ENCODE measurements at places on chromosomes 13 and 19.

DNA sequence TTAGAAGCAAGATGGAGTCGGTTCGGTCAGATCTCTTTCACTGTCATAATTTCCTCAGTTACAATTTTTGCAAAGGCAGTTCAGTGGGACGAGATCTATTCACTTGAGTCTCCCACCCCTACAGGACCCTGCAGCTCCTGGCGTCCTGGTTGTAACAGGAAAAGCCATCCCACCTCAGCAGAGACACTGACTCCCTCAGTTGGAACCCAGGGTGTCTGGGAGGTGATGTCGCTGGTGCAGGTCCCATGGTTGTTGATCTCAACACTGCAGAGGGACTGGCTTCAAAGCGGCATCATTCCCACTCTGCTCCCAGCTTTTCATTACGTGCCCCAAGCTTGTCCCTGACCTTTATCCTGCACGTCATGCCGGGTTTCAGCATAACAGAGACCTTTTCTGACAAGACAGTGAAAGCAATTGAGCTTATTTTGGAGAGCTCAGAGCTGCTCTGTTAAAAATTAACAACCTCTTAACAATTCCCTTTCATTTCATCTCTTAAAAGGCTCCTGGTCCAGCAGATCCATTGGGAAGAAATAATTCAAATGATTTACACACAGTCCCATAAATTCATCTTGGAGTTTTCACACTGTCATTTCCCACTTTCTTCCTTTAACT, 17.6 kb upstream of the COG3 start:
- no peak for ATAC-seq

DNA sequence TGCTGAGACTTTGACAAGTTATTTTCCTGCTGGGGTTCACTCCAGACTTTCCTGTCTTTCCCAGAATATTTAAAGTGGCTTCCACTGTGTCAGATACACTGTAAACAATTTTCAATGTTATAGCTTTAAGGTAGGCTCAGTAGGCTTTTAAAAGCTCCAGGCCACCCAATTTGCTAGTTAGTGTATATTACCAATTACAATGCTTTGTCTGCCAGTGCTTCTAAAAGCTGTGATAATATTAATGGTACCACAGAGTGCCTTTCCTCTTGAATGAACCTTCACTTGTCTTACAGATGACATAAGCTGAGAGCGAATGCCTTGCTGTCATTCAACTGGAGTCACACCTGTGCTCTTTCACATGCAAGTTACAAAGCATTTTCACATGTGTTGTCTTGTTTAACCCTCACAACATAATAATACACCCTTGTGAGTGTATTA, 239.7 kb upstream of the HTR2A start:
- ATAC-seq, result no peak

GRCh38 chr19:7847664-7848063, 17.6 kb downstream of the EVI5L start:
- no peak for ATAC-seq

GRCh38 chr19:10898633-10899032, 27.3 kb downstream of the CARM1 start:
- ATAC-seq, result no peak

DNA sequence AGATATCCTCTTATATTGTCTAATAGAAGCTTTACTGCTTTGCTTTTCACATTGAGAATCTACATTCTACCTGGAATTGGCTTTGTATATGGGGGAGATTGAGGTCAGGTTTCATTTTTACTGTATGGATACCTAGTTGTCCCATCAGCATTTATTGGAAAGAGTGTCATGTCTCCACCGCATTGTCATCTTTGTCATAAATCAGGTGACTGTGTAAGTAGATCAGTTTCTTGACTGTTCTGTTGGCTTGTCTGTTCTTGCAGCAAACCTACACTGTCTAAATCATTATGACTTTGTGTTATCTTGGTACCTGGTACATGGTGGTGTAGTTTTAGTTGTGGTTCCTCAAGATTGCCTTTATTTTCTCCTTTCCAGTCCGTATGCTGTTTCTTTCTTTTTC, 5.8 kb downstream of the URI1 start:
- peak; percentile 72 for ATAC-seq

DNA sequence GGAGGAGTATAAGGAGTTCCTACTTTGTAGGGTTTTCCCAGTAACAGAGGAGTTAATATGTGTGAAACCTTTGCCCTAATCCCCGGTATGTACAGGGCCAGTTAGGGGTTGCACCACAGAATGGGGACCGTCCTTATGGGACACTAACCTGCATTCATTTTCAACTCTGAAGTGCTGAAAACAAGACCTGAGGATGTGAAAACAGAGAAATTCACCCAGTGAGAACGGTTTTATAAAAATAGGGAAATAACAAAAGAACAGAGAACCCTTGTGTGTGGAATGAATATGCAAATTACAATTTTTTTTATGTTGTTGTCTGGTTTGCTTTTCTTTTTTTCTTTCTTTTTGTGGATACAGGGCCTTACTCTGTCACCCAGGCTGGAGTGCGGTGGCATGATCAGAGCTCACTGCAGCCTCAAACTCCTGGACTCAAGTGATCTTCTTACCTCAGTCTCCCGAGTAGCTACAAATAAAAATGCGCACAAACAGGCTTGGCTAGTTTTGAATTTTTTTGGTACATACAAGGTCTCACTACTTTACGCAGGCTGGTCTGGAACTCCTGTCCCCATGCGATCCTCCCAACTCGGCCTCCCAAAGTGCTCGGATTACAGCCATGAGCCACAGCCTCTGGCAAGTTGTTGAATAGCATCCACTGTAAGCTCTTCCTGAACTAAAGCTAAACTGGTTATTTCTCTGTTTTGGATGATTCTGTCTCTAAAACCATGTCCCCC, 10.6 kb downstream of the CLC start:
- ATAC-seq, result no peak

DNA sequence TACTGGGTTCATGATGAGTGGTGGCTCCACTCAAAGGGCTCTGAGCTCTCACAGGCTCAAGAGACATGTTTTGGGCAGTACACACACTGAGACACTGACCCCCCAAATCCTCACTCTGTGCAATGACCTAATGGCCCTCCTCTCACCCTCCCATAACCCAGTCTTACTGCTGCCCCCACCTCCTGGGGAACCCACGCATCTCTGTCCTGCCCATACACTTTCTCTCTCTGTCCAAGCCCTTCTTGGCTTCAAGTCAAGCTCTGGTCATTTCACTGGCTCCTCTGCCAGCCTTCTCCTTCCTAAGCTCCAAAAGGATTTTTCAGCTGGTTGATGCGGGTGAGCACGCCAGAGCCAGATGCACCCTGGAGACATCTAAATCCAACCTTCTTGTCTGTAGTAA, 187.9 kb upstream of the TSHZ3 start:
- ATAC-seq, result no peak

DNA sequence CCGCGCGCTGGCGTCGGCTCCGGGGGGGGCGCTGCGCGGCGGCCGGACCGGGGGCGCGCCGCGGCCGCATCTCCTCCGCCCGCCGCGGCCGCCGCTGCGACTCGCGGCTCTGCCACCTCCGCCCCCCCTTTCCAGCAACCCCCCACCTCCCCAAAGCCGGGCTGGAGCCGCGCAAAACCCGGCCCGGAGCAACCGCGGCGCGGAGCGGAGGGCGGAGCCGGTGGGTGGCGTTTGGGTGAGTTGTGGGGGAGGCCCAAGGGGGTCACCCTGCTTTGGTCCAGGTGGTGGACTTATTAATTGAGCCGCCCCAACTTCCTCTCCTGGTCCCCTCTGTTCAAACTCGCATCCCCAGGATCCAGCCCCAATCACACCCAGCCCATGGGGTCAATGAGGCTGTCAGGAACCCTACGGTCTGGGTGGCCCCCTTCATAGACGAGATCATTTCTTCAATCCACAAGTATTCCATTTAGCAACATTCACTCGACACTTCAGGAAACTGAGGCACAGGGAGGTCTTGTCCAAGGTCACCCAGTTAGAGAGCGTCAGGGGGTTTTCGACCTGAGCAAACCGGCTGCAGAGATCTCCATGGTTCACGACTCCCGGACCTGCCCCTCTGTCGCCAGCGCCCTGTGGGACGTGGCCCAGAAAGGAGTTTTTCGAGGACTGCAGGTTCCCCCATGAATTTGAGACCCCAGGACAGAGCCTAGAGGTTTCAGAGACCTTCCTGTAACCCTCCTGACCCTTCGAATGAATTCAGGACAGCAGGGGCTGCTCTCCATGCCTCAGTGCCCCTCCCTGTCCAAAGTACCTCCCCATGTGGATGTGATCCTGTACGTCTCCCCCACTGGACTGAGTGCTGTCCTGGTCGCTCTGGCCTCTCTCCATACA, 22.4 kb upstream of the SEMA6B start:
- peak; percentile 17 for ATAC-seq

GRCh38 chr13:99895444-99896368, 75.9 kb downstream of the ZIC5 start:
- ATAC-seq, result peak; percentile 8

DNA sequence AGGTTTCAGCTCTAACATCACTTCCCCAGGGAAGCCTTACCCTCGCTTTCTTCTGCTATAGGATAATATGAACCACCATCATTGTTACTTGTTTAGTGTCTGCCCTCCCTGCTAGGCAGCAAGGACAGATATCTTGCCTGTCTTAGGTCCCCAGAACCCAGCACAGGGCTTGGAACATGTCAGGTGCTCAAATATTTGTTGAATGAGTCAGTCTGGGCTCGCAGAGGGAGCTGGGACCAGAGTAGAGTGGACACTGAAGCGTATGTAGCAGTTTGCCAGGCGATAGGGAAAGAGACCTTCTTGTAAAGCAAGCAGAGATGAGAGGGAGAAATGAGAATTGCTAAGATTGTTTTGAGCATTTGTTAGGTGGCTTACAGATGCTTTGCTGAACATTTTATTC, 11.7 kb downstream of the BCKDHA start:
- no peak for ATAC-seq

DNA sequence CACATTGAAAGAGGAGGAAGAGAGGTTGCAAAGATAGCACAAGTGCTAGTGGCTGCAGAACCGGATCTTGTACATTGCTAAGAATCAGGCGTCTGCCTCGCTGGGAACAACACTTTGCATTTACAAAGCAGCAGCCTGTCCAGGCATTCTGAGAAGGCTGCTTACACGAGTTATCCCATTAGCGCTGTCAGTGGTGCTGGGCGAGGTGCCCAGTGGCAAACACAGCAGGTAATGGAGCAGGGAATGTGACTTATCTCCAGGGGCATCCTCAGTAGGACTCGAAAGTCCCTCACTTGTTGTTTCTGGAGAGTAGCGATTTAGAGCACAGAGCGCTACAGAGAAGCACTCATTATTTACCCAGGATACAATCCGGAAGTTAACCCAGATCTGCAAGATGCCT, 209.6 kb downstream of the OLFM4 start:
- ATAC-seq, result no peak

DNA sequence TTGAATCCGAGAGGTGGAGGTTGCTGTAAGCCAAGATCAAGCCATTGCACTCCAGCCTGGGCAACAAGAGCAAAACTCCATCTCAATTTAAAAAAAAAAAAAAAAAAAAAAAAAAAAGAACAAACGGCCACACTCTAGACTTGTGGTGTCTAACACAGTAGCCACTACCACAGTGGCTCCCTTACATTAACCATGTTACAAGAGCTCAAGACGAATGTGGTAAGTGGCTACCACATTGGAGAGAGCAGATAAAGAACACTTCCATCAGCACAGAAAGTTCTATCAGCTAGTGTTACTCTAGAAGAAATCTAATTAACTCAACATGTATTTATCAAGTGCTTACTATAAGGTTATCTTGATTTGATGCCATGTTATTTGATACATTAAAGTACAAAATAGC, 11.5 kb downstream of the XPO4 start:
- ATAC-seq, result no peak

GRCh38 chr19:42494321-42494720, 34.0 kb downstream of the CEACAM1 start:
- no peak for ATAC-seq

DNA sequence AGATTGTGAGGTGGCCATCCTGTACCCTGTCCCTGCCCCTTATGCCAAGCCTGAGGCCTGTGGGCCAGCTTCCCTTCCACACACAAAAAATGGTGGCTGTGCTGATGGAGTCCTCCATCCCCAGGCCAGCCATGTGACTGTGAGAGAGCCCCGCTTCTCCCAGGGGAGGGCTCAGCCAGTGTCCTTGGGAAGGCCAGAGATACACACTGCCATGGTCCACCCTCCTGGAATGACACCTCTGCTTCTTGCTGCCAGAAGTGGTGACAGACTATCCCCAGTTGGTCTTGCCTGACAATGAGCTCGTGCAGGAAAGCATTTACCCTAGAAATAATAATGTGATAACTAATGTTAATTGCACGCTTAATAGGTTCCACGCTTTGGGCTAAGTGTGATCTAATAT, 38.0 kb downstream of the FAM124A start:
- ATAC-seq, result no peak

DNA sequence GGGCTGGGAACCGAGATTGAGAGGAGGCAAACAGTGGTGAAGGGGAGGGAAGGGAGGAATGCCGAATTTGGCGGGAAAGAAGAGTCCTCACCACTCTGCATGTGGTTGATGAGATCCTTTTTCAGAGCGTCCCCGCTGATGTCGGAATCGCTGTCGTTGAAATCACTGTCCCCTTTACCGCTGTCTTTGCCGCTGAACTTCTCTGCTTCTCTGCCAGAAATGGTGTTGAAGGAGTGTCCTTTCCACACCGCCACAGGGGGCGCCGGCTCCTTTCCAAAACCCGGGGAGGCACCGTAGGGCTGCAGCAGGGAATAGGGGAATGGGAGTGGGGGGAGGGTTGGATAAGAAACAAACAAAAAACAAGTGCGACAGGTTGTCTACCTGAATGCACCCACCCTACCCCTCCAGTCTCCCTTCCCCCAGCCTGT, 3.1 kb downstream of the PCDH8 start:
- no peak for ATAC-seq

DNA sequence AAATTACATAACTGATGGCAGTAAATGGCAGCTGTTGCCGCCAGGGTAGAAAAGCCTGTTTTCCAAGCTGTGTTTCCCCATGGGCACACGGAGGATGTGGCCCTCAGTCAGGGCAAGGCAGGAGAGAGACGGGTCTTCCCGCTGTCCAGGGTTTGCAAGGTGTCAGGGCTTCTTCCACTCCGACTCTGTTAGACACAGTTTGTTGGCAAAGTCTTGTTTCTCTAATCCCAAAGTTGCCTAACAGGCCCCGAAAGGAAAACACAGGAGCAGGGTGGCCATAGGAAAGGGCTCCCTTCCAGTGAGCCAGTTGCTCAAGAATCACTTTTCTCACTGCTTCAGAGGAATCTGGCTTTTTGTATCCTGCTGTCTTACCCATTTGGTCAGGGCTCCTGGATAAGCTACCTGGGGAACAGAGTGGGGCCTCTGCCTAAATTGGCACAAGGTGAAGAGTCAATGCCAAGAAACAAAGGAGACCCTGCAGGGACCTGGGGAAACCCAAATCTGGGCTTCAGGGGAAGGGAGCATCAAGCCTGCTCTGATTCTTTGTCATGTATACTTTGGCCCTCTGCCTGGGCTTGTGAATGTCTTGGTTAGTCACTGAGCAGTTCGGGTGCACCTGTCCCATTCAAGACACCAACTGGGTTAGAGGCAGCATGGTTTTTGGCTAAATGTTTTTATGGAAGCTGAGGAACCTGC, 29.0 kb upstream of the CXCL17 start:
- no peak for ATAC-seq

GRCh38 chr19:6374161-6374709, 1.5 kb downstream of the PSPN start:
- ATAC-seq, result no peak

Measured in activated CD4-positive, CD25-positive, alpha-beta regulatory T cell treated with anti-CD3 and anti-CD28 coated beads, Interleukin-2, amount 50 U/mL, for 24 hours (primary cell).